ENCODE measurements at places on chromosomes 5 and 9.

- H3K36me3 ChIP-seq, result no peaks in the 10 kb centered on the region
- peaks cover 20% of the 10 kb centered on the region for H3K4me1 ChIP-seq
- no peak overlapping the region for H3K27ac ChIP-seq
- no peak for DNase-seq
- H3K27me3 ChIP-seq, result no peaks in the 10 kb centered on the region
Observed at GRCh38 chr5:142830241-142831008, 60.2 kb downstream of the ARHGAP26 start.

GRCh38 chr9:14935106-14935751 is 25.0 kb upstream of the FREM1 start:
- no peaks in the 10 kb centered on the region for H3K36me3 ChIP-seq
- no peak overlapping the region for H3K4me3 ChIP-seq
- H3K27me3 ChIP-seq, result no peaks in the 10 kb centered on the region

GRCh38 chr9:89743216-89743572 is 138.4 kb downstream of the GADD45G start:
- no peak overlapping the region for H3K27ac ChIP-seq
- no peaks in the 10 kb centered on the region for H3K36me3 ChIP-seq
- peaks cover 61% of the 10 kb centered on the region for H3K4me1 ChIP-seq
- DNase-seq, result peak; percentile 2

DNA sequence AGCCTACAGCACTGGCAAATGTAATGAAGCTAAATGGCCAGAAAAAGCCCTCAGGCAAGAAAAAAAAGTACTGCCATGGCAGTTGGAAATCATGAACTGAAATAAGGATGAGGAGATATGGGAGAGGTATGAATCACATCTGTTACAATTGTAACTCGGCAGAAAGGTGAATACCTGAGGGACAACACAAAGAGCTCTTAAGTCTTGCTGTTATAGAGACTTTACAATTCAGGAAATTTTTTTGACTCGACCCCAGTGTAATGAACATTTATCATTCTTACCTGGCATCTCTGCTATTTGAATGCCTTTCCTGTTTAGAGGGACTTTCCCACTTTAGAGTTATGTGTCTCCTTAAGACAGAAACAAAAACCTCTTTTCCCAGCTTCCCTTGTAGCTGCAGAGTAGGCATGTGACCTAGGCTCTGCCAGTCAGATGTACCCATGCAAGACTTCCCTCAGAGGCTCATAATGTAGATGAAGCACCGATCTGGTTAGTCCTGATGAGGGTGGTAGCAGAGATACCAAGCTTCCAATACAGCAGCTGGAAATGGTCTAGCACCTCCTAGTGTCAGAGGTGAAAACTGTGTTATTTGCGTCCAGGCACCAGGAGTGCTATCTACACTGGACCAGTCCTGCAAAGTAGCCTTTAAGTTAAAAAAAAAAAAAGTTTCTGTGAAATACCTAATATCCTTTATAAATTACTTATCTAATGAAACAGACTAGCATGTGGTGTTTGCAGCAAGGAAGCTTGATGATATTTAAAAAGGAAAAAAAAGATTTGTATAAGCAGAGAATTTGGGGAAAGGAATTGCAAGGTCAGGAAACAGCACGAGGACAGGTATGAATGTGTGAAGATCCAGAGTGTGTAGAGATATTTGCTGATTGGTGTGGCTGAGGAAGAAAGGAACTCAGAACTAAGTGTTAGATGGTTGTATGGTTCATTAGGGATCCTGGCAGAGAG is 146.9 kb upstream of the SLC1A3 start:
- no peak overlapping the region for H3K4me3 ChIP-seq
- no peaks in the 10 kb centered on the region for H3K4me1 ChIP-seq

- no peak for DNase-seq
- H3K4me1 ChIP-seq, result peaks cover 11% of the 10 kb centered on the region
- no peaks in the 10 kb centered on the region for H3K36me3 ChIP-seq
- no peaks in the 10 kb centered on the region for H3K27me3 ChIP-seq
Observed at GRCh38 chr9:75161116-75161857, 73.0 kb downstream of the OSTF1 start.

DNA sequence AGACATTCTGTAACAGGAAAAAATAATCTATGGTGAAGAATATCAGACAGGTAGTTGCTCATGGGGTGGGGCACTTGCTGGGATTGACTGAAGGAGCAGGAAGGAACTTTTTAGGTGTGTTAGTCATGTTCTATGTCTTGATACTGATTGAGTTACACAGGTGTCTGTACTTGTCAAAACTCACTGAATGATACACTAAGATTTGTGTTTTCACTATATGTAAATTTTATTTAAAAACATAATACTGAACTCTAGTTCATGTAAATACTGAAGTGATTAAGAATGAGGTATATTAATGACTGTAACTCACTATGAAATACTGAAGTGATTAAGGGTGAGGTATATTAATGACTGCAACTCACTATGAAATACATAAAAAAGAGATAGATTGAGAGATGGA is 28.5 kb downstream of the IL6ST start:
- peaks cover 20% of the 10 kb centered on the region for H3K4me1 ChIP-seq
- DNase-seq, result no peak
- no peak overlapping the region for H3K4me3 ChIP-seq
- peaks cover 26% of the 10 kb centered on the region for H3K36me3 ChIP-seq
- H3K27ac ChIP-seq, result no peak overlapping the region

DNA sequence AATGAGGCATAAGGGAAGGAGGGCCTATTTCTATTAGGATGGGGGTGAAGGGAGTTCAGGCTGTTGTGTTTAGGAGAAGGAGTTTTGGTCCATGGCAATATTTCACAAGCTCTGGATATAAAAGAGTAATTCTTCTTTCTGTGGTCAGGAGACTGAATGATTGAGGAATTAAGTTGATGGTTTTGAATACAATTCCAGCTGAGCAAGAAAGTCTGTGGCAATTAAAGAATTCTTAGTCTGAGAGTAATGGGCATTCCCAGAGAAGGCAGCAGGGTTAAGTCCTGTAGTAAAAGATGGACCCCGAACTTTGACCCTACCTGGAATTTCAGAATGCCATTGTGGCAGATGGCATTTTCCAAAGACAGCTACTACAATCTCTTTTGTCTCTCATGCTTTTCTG is 202.6 kb downstream of the TLE4 start:
- DNase-seq, result no peak
- H3K4me3 ChIP-seq, result no peak overlapping the region
- no peak overlapping the region for H3K27ac ChIP-seq
- H3K36me3 ChIP-seq, result no peaks in the 10 kb centered on the region

- H3K36me3 ChIP-seq, result no peaks in the 10 kb centered on the region
- no peak for DNase-seq
- H3K27me3 ChIP-seq, result peaks cover 10% of the 10 kb centered on the region
- H3K27ac ChIP-seq, result no peak overlapping the region
Observed at GRCh38 chr5:73464016-73464745, 15.6 kb upstream of the FOXD1 start.

- H3K4me1 ChIP-seq, result peaks cover 93% of the 10 kb centered on the region
- no peaks in the 10 kb centered on the region for H3K36me3 ChIP-seq
- no peak for DNase-seq
- no peaks in the 10 kb centered on the region for H3K27me3 ChIP-seq
- H3K4me3 ChIP-seq, result peak overlapping the region; percentile 30
Observed at GRCh38 chr9:89491694-89492093, 6.2 kb downstream of the SEMA4D start.

- H3K4me1 ChIP-seq, result peaks cover 4% of the 10 kb centered on the region
- H3K4me3 ChIP-seq, result peak overlapping the region; percentile 53
- H3K36me3 ChIP-seq, result no peaks in the 10 kb centered on the region
- DNase-seq, result no peak
- peaks cover 7% of the 10 kb centered on the region for H3K27me3 ChIP-seq
Observed at GRCh38 chr9:131546336-131547084, 1.2 kb downstream of the PRRT1B start.

- H3K36me3 ChIP-seq, result peaks cover 16% of the 10 kb centered on the region
- peak; percentile 48 for DNase-seq
- no peaks in the 10 kb centered on the region for H3K4me1 ChIP-seq
- H3K27me3 ChIP-seq, result no peaks in the 10 kb centered on the region
- no peak overlapping the region for H3K4me3 ChIP-seq
- H3K27ac ChIP-seq, result no peak overlapping the region
Observed at GRCh38 chr5:76641514-76642120, 18.4 kb upstream of the F2RL2 start.

GRCh38 chr9:73613092-73613701 is 461.5 kb downstream of the ANXA1 start:
- no peak for DNase-seq
- no peak overlapping the region for H3K4me3 ChIP-seq
- no peaks in the 10 kb centered on the region for H3K36me3 ChIP-seq
- no peaks in the 10 kb centered on the region for H3K4me1 ChIP-seq

DNA sequence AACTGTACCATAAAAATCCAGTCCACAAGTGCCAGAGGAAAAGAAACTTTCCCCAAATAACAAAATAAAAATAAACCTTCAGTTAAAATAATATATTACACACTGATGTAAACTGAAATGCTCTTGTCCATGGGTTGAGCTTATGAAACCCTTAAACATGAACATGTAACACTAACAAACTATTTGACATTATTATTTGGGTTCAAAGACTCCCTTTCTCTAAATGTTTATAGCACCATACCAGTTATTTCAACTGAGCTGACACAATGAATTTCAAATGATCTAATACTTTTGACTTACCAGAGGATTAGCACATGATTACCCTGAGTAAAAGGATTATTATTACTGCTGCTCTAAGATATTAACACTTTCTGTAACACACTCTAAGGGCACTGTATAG is 251.1 kb downstream of the BNC2 start:
- H3K36me3 ChIP-seq, result no peaks in the 10 kb centered on the region
- H3K4me1 ChIP-seq, result no peaks in the 10 kb centered on the region
- DNase-seq, result no peak
- no peaks in the 10 kb centered on the region for H3K27me3 ChIP-seq
- no peak overlapping the region for H3K27ac ChIP-seq

DNA sequence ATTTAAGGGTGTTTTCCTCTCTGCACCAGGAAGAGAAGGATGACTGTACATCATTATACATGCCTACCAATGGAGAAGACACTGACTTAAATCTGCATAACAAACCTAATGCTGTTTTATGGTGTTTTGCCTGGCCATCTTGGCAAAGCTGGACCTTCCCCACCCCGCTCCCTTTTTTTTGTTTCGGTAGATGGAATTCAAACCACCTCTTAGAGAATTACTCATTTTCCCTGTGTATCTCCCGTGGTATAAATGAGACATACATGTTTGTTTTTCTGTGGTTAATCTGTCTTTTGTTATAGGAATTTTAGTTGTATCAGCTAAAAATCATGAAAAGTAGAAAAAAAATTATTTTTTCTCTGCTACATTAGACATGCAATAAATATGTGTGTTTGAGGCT is 28.8 kb downstream of the IL12B start:
- no peak for DNase-seq
- H3K27me3 ChIP-seq, result no peaks in the 10 kb centered on the region
- H3K27ac ChIP-seq, result no peak overlapping the region
- H3K36me3 ChIP-seq, result no peaks in the 10 kb centered on the region

- H3K36me3 ChIP-seq, result no peaks in the 10 kb centered on the region
- no peak overlapping the region for H3K4me3 ChIP-seq
- H3K27ac ChIP-seq, result no peak overlapping the region
Observed at GRCh38 chr9:95090023-95090791, 227.3 kb downstream of the FANCC start.

DNA sequence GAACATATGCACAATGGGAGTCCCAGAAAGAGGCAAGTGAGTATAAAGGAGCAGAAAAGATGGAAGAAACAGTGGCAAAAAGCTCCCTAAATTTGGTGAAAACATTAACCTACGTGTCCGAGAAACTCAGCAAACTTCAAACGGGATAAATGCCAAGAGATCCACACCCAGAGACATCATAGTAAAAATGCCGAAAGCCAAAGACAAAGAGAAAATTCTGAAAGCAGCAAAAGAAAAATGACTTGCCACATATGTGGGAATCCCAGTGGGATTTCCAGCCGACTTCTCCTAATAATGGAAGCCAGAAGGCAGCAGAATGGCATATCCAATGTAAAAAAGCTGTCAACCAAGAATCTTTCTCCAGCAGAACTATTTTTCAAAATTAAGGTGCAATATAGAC is 101.2 kb downstream of the ADAMTS2 start:
- H3K4me3 ChIP-seq, result no peak overlapping the region
- H3K36me3 ChIP-seq, result no peaks in the 10 kb centered on the region
- DNase-seq, result no peak
- H3K27me3 ChIP-seq, result no peaks in the 10 kb centered on the region

DNA sequence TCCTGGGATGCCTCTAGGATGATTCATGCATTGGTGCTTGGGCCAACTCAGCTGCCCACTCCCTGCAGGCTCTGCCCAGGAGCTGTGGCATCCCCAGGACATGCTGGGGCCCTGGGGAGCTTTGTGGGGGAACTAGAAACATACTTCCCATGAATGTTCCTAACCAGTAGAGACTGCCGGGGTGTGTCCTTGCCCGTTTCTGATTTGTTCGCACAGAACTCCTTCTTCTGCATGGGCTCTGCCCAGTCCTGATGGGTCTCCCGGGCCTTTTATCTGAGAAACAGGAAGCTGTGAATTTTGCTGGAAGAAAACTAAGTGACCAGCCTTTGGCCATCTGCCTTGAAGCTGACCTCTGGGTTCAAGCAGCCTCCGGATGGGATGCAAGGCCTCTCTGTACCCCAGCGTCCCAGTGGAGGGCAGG is 71.6 kb upstream of the RNU6ATAC start:
- no peak overlapping the region for H3K4me3 ChIP-seq
- no peak overlapping the region for H3K27ac ChIP-seq
- H3K4me1 ChIP-seq, result no peaks in the 10 kb centered on the region
- H3K27me3 ChIP-seq, result no peaks in the 10 kb centered on the region
- no peaks in the 10 kb centered on the region for H3K36me3 ChIP-seq

- H3K4me3 ChIP-seq, result no peak overlapping the region
- H3K27ac ChIP-seq, result no peak overlapping the region
- no peaks in the 10 kb centered on the region for H3K4me1 ChIP-seq
- H3K36me3 ChIP-seq, result no peaks in the 10 kb centered on the region
Observed at GRCh38 chr5:59789197-59789596, 104.3 kb downstream of the PDE4D start.

DNA sequence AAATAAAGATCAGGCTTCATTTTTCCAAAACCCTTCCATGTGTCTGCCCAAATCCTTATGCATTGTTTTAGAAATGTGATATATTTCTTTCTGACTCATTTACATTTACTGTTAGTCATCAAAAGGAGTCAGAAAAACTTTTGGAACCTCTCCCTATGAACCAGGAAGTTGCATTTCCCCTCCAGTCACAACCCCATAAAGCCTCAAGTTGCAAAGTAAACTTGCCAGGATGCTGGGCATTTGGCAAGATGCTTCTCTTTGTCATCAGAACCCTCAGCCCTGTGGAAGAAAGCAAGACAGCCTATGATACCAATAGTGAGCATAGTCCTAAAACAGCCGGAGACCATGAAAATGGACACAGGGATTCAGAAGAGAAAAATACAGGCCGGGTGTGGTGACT is 84.2 kb downstream of the MUSK start:
- H3K27me3 ChIP-seq, result no peaks in the 10 kb centered on the region
- no peak overlapping the region for H3K27ac ChIP-seq
- no peaks in the 10 kb centered on the region for H3K36me3 ChIP-seq
- DNase-seq, result no peak
- H3K4me3 ChIP-seq, result no peak overlapping the region

DNA sequence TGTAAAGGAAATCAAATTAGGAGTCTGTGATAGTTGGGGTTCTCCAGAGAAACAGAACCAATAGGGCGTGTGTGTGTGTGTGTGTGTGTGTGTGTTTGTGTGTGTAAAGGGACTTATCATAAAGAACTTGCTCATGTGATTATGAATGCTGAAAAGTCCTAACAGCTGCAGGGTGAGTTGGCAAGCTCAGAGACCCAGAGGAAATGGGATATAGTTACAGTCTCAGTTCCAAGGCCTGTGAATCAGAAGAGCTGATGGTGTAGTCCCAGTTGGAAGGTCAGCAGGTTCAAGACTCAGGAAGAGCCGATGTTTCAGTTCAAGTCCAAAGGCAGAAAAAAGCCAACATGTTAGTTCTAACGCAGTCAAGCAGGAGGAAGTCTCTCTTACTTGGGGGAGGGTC is 214.2 kb downstream of the ELAVL2 start:
- H3K4me1 ChIP-seq, result no peaks in the 10 kb centered on the region
- H3K27ac ChIP-seq, result no peak overlapping the region
- no peaks in the 10 kb centered on the region for H3K36me3 ChIP-seq
- H3K4me3 ChIP-seq, result no peak overlapping the region
- H3K27me3 ChIP-seq, result no peaks in the 10 kb centered on the region
